ENCODE measurements at places on chromosomes 5 and 9.
A peak's percentile ranks its signal among the peaks of the same experiment; 100 is the strongest.

DNA sequence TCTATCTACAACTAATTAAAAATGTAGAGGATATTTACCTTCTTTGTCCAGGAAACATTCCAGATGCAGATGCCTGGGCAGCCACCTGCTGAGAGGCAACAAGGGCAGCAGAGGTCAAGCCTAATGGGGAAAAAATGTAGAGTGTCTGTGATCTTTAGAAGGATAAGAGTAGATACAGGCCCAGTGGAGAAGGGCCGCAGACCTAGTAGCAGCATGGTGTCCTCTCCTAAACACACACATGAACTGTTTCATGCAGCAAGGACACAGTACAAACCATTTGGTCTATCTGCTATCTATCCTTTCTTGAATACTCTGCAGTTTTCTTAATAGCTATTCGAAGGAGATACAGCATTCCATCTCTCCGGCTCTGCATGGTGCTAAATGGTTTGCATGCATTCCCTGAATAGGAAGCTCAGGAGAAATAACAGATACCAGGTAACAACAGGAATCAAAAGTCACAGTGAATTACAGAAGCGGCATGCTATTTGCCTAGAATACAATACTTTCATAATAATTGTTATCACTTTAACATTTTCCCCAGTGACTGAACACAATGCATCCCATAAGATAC is 107.3 kb downstream of the ZNF608 start:
- DNase-seq: no peak

GRCh38 chr5:2737273-2738155 is 14.0 kb downstream of the IRX2 start:
- no peak for DNase-seq

DNA sequence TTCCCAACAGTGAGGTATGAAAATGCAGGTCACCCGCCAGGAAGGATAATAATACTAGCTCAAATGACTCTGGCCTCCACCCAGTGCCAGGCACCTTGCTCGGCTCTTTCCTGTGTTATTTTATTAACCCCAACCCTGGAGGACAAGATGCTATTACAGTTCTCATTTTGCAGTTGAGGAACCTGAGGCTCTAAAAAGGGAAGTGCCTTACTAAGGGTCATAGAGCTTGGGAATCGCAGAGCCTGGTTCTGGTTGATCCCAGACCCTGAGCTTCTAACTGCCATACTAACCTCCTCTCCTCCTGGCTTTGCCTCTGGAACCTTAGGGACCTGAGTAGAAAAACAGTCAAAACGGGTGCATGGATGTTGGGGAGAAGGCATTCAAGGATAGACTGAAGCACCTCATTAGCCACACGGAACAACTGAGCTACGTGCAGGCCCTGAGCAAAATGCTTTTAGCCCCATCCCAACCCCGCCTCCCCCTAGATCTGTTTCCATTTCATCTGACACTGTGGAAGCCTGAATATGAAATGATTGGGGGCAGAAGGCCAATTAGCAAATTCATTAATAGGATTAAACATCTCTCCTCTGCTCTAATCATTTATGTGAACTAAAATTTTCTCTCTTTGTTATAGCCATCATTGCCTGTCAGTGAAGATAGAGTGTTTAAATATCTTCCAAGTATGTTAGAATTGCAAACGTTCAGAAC is 7.9 kb downstream of the KCNIP1 start:
- no peak for DNase-seq

DNA sequence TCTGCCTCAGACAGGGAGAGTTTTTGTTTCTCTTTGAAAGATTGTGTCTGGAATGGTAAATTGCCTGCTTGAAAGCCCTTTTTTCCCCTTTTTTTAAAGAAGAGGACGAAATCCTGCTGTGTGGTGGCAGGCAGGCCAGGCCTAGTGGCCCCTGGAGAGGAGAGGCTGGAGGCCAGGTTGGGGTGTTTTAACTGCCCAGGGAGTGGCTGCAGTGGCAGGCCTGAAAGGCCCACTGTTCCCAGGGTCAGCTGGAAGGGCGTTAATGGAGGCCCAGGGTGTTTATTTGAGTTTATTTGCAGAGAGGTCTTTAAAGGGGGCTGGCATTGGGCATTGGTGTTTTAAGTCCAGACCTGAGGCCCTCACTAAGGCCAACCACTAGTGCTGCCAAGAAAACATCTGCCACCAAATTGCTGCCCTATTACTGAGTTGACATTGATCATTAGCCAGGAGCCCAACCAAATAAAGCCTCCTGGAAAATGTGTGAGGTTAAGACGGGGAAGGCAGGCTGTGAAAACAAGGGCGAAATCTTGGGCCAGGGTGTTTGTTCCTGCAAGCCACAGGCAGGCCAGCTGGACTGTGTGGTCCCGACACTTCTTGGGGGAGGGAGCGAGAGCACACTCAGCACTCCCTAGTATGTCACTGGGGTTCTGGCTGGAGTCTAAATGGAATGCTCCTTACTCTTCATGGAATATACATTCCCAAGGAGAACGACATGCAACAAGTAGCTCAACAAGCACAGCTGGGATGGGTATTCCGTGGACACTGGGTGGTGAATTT is 5.0 kb downstream of the JADE2 start:
- DNase-seq: no peak

DNA sequence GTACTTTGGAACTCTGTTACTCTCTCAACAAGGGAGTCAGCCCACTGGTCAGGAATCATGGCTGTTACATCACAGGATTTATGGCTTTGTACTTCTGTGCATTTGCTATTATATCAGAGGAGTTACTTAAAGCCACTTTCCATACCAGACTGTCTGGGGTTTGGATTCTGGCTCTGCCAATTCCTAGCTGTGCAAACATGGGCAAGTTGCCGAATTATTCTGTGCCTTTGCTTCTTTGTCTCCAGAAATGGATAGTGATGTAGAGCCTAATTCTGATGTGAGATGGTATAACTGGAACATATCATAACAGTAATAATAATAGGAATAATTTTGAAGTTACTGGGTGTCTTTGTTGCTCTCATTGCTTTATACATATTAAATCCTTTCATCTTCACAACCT is 1047.3 kb upstream of the SEMA6A start:
- DNase-seq: no peak

- DNase-seq: peak; percentile 57
Observed at GRCh38 chr5:133052317-133053175, 733 bp downstream of the HSPA4 start.

DNA sequence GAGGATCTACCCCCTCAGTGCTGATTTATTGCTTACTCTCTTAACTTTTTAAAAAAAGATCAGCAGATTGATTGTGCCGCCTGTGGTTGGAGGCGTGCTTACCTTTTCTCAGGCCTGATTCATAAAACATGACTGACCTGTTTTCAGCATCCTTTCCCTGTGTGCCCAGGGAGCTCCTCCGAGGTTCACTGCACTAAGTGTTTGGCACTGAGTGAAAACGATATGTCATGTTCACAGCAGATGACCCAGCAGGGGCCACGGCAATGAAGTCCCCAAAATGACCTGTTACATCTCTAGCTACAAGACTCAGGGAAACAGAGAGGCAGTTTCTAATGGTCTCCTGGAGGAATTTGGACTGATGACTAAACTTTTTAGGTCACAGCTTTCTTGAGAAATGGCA is 69.9 kb downstream of the INSYN2B start:
- no peak for DNase-seq

GRCh38 chr9:107703651-107704050 is 214.1 kb upstream of the KLF4 start:
- no peak for DNase-seq

GRCh38 chr5:10315824-10316509 is 8.3 kb upstream of the CMBL start:
- no peak for DNase-seq

DNA sequence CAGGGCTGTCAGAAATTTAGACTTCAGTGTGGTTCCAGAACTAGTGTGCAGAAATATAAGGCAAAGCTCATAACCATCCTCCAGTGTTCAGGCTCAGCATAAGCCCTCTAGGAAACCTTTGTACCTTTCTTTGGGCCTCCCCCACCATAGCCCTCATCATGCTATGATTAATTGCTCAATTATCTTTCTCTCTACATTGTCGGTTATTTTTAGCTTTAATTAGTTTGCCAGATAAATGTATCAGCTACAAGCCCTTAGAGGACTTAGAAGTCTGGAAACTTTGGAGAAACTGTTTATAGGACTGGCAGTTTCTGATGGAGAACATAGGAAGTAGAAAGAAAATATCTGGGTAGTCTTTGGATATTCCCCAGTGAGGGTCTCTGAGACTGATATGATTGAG is 43.5 kb upstream of the TNC start:
- DNase-seq: no peak
